ENCODE measurements at places on chromosomes 3 and 15.

DNA sequence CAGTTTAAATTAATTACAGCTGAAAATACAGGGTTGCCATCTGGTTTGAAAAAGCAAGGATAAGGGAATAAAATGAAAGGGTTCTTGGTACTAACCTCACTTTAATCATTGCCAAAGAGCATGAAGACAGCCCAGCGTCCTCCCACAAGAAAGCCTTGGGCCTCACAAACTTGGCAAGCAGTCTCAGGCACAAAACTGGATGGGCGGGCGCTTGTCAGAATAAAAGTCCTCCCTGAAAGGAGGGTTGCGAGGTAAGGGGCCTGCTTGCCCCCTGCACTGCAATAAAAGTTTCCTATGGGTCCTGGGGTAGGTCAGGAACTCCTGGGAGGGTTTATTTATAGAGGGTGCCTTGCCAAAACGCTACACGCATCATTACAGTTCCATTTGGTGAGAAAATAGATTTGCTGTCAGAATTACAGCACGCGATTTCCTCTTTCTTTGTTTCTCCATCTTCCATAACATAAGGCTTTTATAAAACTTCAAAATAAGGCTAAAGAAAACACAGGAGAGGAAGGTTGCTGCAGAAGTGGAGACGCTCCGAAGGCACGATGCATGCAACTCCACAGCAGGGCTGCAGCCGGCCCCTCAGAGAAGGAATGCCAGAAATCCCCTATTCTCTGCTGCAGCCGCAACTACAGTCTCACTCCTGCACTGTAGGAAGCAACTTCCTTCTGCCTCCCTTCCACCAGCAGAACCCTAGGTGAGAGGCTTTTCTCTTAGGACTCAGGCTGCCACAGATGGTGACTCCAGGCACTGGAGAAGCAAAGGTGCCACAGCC is 61.3 kb downstream of the VGLL4 start:
- peak; percentile 73 for DNase-seq

DNA sequence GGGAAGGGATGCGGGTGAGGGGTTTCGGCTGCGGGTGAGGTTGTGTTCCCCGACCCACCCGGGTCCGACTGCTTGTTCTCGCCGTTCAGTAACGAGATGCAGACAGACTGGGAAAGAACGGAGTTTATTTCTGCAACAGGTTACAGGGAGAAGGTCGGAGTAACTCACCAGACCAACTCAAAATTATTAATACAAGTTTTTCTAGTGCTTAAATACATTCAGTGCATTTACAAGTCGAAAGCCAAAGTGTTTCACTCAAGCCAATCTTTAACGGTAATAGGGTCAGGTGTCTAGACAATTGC is 492 bp upstream of the HIGD1A start:
- DNase-seq, result no peak

- DNase-seq, result peak; percentile 99
Measured at GRCh38 chr15:43067717-43068461, 37.9 kb downstream of the UBR1 start.

GRCh38 chr3:102299125-102299877 is 135.5 kb upstream of the ZPLD1 start:
- DNase-seq, result no peak

- no peak for DNase-seq
Measured at GRCh38 chr3:167467848-167468611, 5.8 kb downstream of the SERPINI2 start.

DNA sequence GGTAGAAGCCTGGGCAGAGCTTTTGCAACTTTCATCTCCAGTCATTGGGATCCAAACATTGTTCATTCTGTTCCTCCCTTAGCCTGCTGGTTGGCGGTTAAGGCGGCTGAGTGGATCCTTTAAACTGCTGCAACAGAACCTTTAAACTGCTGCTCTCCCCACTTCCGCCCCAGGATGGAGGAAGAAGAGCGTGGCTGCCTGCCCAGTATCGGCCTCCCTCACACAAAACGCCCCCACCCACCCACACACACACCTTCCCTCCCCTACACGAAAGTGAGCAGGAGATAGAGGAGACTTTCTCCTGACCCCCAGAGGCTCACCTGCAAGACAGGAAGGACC is 460 bp upstream of the ZMAT3 start:
- DNase-seq, result no peak

GRCh38 chr3:142609136-142609535 is 12.9 kb downstream of the PLS1 start:
- DNase-seq, result no peak

DNA sequence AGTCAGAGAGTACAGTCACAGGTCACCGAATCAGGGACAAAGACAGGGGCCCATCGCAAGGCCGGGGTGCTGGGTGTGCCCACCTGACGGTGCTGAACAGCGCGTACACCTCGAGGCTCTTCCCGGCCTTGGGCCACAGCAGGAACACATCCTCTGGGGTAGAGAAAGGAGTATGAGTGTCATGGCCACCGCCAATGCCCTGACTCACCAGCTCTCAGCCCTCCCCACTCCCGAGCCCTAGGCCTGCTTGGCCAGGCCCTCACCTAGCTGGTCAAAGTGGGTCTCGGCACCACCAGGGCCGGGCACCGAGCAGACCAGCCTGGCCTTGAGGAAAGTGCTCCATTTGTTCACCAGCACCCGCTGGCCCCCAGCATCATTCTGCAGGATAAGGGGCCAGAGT is 4.2 kb downstream of the SEMA3G start:
- no peak for DNase-seq

- DNase-seq, result no peak
Measured at GRCh38 chr3:161640181-161640580, 143.6 kb downstream of the OTOL1 start.

- peak; percentile 75 for DNase-seq
Measured at GRCh38 chr3:49671291-49672288, 2.6 kb upstream of the APEH start.

GRCh38 chr3:66738625-66739365 is 238.0 kb upstream of the LRIG1 start:
- no peak for DNase-seq

GRCh38 chr3:31659246-31659645 is 126.5 kb downstream of the STT3B start:
- no peak for DNase-seq

DNA sequence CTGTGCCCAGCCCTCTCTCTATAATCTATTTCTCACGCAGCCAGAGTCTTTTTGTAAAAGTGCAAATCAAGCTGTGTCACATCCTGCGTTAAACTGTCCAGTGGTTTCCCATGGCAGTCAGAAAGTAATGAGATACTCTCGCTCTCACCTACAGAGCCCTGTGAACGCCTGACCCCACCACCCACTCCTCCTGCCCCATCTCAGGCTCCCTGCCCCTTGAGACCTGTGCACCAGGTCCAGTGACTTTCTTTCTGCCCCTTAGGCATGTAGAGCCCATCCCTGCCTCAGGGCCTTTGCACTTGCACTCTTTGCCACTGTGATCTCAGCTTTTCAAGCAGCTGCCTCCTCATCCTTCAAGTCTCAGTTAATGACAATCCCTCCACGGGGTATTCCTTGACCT is 58.3 kb upstream of the RASGRP1 start:
- DNase-seq, result no peak

- DNase-seq, result no peak
Measured at GRCh38 chr3:23157331-23157730, 45.8 kb upstream of the UBE2E2 start.

DNA sequence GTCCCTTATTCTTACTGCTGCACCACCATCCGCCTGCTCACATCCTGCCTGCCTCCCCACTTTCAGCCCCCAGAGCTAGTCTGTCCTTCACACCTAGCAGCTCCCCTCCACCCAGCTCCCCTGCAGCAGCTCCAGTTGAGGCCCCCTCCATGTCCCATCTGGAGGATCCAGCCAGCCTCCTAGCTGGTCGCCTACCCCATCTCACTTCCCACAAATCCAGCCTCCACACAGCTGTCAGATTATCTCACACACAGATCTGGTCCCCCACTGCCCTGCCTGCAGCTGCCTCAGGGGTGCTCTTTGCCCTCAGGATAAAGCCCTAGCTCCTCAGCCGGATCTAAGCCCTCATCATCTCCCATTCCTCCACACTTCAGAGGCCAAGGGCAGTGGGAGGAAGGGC is 8.8 kb upstream of the SEMA7A start:
- no peak for DNase-seq

DNA sequence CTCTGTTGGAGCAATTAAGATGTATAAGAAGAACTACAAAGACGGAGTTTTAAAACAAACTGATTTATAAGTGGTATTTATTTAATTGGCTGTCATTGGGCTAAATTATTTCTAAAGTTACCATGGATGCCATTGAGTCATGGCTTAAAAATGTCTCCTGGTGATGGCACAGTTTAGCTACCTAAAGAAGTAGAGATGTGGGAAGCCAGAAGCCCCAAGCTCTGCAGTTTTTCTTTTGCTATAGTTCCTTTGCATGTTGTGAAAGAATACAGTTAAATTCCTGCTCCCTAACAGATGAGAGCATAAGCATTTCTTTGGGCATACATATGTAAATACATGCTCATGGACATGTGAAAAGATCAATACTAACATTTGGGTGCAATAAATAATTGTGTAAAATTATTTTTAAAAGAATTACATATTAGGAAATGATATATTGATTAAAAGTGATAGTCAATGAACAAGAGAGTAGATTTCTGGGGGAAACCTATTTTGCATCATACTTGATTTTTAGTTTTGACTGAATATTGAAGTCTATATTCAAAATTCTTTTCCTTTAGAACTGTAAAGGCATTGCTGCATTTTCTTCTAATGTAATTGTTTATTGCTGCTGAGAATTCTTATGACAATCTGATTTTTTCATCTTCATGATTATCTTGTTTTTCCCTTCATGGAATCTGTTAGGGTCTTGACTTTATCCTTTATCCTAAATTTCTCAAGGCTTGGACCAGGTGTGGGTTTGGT is 2.1 kb downstream of the OPA1 start:
- no peak for DNase-seq

- DNase-seq, result no peak
Measured at GRCh38 chr3:55579496-55579895, 92.4 kb upstream of the WNT5A start.

- no peak for DNase-seq
Measured at GRCh38 chr15:68107142-68107541, 53.0 kb downstream of the PIAS1 start.

GRCh38 chr3:132242790-132243189 is 74.4 kb upstream of the ACP3 start:
- no peak for DNase-seq

DNA sequence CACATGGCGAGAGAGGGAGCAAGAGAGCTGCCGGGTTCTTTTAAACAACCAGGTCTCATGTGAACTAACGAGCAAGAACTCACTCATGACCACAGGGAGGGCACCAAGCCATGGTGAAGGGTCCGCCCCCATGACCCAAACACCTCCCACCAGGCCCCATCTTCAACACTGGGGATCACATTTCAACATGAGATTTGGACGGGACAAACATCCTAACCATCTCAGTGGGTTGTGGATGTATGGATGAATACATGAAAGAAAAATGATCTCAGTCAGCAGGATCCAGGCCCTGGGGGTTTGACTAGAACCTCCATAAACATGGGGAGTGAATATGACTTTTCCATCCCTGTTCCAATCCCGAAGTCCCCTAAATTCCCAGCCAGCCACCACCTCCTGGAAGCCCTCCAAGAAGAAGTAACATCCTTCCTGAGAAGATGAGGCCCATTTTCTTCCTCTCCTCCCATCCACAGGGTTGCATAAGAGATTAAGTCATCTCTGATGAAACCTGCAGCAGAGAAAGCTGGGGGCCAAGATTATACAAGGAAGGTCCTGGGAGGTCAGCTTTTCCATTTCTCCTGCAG is 9.5 kb downstream of the CAV3 start:
- no peak for DNase-seq

DNA sequence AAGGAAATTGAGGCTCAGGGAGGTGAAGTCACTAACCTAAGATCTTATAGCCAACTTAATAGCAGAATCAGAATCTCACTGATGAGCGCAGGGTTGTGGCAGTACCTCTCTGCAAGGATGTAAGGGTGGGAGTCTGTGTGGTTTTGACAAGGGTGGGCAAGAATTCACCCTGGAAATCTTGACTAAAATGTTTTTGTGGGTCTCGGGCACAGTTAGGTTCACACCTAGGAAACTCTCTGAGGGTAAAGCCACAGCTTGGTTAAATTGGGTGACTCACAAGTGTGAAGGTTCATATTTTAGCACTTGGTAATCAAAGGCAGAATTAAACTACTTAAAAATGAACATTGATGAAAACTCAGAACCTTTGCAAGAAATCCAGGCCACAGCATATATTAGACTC is 178.2 kb upstream of the EOMES start:
- no peak for DNase-seq

GRCh38 chr15:92035961-92036360 is 182.5 kb downstream of the SLCO3A1 start:
- DNase-seq, result no peak

DNA sequence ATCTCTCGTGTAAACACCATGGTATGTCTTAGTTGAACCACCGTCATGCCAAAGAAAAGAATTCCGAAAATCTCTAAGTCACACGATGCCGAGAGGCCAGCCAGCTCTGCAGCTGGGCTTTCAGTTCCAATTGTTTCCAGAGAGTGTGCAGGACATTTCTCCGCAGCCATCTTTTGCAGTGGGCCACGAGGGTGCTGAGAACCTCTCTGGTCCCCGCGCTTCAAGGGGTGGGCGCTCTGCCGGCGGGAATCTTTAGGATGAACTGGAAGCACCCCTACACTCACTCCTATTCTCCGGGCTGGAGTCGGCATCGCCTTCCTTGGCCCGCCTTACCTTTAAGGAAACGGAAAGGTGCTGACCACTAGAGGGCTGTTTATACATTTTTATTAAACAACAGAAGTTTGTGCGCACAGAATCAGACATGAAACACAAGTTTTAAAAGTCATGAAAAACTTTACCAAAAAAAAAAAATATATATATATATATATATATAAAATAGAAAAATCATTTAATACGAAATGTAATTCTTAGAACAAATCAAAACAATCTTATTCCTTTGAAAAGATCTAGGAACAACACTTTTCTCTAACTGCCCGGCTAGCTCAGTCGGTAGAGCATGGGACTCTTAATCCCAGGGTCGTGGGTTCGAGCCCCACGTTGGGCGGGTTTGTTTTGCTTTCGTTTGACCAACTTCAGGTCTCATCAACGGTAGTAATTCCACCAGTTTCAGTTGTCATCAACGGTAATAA is 12.5 kb upstream of the MORF4L1 start:
- DNase-seq, result peak; percentile 87

DNA sequence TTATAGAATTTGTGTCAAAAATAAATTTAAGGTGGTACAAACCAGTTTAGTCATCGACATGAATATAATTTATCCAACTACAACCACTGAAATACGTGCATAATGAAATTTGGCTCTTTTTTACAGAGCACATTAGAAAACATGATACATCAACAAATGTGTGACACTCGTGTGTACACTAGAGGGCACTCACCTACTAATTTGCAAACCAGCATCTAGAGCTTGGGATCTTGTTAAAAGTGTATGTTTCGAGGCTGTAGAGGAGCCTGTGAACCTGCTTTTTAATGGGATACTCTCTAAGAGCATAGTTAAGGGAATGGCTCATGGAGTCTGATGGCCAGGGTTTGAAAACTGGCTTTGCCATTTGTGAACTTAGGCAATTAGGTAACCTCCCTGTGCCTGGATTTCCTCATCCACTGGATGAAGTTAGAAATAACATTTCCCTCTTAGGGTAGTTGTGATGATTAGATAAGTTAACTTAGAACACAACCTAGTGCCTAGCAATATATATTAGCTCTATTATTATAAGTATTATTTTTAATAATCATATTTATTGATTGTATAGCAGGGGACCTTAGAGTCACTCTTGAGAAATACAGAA is 8.8 kb upstream of the CPOX start:
- DNase-seq, result peak; percentile 86

GRCh38 chr15:95843241-95843910 is 487.1 kb upstream of the NR2F2 start:
- peak; percentile 29 for DNase-seq

GRCh38 chr3:45739991-45740390 is 50.8 kb downstream of the SACM1L start:
- DNase-seq, result no peak

All from SK-MEL-5 (cell line).